Calu3 (cell line): ENCODE measurements at places on chromosomes 6 and 20.

- no peak for DNase-seq
- peaks cover 33% of the 10 kb centered on the region for H3K36me3 ChIP-seq
- peaks cover 38% of the 10 kb centered on the region for H3K4me1 ChIP-seq
- H3K27me3 ChIP-seq, result no peaks in the 10 kb centered on the region
- H3K4me3 ChIP-seq, result peak overlapping the region; percentile 95
- no peak overlapping the region for H3K27ac ChIP-seq
These were observed 1.9 kb downstream of the TBPL1 start for GRCh38 chr6:133954657-133955576.

- no peaks in the 10 kb centered on the region for H3K36me3 ChIP-seq
- H3K4me3 ChIP-seq, result no peak overlapping the region
- peaks cover 23% of the 10 kb centered on the region for H3K4me1 ChIP-seq
- DNase-seq, result no peak
- H3K27ac ChIP-seq, result no peak overlapping the region
- H3K27me3 ChIP-seq, result no peaks in the 10 kb centered on the region
These were observed 246.8 kb downstream of the ADGRG6 start for GRCh38 chr6:142548566-142548965.

GRCh38 chr6:31529329-31530150 is 778 bp downstream of the MCCD1 start:
- peaks cover 65% of the 10 kb centered on the region for H3K36me3 ChIP-seq
- no peaks in the 10 kb centered on the region for H3K27me3 ChIP-seq
- H3K4me1 ChIP-seq, result peaks cover 32% of the 10 kb centered on the region
- H3K4me3 ChIP-seq, result no peak overlapping the region

- H3K36me3 ChIP-seq, result peaks cover 7% of the 10 kb centered on the region
- DNase-seq, result no peak
- H3K27me3 ChIP-seq, result no peaks in the 10 kb centered on the region
- H3K27ac ChIP-seq, result no peak overlapping the region
- H3K4me1 ChIP-seq, result peaks cover 41% of the 10 kb centered on the region
- no peak overlapping the region for H3K4me3 ChIP-seq
These were observed 879 bp downstream of the MUC22 start for GRCh38 chr6:31011153-31011552.

- H3K27ac ChIP-seq, result no peak overlapping the region
- no peaks in the 10 kb centered on the region for H3K27me3 ChIP-seq
- H3K36me3 ChIP-seq, result no peaks in the 10 kb centered on the region
- no peak for DNase-seq
- H3K4me3 ChIP-seq, result no peak overlapping the region
These were observed 34.1 kb downstream of the UST start for GRCh38 chr6:148780918-148781436.

GRCh38 chr6:90383196-90383822 is 86.7 kb upstream of the BACH2 start:
- no peaks in the 10 kb centered on the region for H3K36me3 ChIP-seq
- no peak overlapping the region for H3K27ac ChIP-seq
- no peak overlapping the region for H3K4me3 ChIP-seq
- H3K4me1 ChIP-seq, result no peaks in the 10 kb centered on the region
- DNase-seq, result no peak
- H3K27me3 ChIP-seq, result no peaks in the 10 kb centered on the region

DNA sequence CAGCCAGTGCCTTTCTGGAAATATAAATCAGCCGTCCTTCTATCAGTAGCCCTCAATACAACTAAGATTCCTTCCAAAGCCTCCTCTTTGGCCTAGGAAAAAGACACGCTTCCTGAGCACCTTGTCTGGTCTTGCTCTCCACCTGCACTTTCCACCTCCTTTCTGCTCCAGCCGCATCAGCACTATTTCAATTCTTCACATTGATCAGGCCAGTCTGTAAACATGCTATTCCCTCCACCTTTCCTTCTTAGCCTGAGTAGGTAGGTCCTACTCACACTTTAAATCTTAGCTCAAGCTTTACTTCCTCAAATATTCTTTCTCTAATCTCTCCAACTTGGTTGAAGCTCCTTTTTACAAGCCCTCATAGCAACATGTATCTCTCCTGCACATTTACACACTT is 11.4 kb downstream of the RANBP9 start:
- no peak overlapping the region for H3K27ac ChIP-seq
- DNase-seq, result no peak
- H3K27me3 ChIP-seq, result no peaks in the 10 kb centered on the region

DNA sequence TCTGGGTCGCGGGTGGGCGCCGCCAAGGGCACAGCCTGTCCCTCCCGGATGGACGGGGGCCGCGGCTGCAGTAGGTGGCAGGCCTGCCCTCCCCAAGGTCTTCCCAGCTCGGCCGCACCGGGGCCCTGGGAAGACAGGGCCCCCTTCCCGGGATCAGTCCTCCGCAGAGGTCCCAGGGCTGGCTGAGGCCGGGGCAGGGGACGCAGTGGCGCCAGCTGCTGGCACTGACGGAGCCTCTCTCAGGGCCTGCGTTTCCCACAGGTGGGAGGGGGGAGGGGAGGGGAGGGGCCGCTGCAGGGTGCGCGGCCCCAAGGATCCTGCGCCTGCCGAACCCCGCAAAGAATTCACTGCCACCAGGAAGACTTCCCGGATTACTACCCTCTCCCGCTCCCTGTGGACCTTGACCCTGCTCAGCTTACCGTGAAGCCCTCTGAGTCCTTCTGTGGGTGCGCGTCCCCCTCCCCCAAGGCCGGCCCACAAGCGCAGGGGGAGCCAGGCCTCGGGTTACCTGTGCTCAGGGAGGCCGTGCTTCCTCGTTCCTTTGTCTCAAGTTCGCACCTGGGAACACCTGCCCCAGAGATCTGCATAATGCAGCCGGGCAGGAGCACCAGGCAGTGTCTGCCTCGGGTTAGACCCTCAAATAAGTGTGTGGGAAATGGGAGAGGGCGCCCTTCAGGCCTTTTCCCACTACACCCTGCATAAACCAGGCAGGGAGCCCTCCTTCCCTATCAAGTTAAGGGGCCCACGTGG is 5.1 kb downstream of the LZTS3 start:
- peaks cover 16% of the 10 kb centered on the region for H3K27me3 ChIP-seq
- H3K4me1 ChIP-seq, result no peaks in the 10 kb centered on the region
- no peak overlapping the region for H3K27ac ChIP-seq

GRCh38 chr6:111204305-111204704 is 117.0 kb downstream of the SLC16A10 start:
- peaks cover 19% of the 10 kb centered on the region for H3K4me1 ChIP-seq
- no peaks in the 10 kb centered on the region for H3K27me3 ChIP-seq

DNA sequence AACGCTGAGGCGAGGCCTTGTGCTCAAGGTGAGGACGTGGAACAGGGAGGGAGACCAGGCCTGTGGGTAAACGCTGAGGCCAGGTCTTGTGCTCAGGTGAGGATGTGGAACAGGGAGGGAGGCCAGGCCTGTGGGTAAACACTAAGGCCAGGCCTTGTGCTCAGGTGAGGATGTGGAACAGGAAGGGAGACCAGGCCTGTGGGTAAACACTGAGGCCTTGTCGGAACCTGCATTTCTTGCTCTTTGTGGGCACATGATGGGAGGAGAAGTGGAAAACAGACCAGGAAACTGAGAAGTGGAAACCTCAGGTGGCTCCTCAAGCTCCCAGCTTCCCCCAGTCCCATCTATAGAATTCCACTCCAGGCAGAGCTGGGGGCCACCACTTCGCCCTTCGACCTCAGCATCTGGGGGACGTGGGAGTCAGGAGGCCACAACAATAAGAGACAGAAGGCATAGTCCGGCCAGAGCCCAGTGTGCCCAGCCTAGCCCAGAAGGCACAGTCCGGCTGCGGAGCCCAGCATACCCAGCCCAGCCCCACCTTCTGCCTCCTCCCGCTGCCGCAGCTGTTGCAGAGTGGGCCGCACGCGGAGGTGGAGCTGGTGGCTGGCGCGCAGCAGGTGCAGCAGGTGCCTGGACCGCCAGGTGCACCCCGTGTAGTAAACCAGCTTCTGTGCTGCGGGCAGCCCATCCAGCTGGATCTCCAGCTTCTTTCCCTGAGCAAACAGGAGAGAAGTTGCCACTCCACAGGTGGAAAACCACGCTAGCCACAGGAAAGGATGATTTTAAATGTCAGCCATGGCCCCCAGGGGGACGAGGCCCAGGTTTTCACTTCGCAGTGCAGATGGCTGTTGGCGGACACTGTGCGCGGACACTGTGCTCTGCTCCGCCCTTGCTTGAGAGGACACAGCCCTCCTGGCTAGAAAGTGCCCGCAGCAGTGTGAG is 17.5 kb downstream of the FRMD1 start:
- peaks cover 11% of the 10 kb centered on the region for H3K4me1 ChIP-seq
- no peak for DNase-seq
- no peak overlapping the region for H3K4me3 ChIP-seq
- H3K36me3 ChIP-seq, result no peaks in the 10 kb centered on the region
- H3K27ac ChIP-seq, result no peak overlapping the region

DNA sequence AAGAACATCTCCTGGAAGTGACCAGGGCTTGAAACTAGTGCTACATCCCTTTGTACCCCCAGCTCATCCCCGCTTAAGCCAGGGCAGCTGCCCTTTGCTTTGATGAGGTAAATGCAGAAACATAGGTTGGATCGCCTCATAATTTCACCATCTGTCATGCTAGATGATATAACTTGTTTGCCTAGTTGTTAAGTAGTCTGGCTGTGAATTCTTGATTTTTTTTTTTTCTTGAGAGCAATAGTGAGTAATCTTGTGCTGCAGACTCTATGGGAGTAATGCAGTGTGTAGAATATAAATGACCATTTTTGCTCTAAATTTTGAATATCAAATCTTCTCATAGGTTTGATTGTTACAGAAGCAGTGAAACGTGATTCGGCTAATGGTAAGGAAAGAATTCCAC is 4.1 kb downstream of the TRDN start:
- no peak overlapping the region for H3K27ac ChIP-seq
- DNase-seq, result no peak
- no peaks in the 10 kb centered on the region for H3K36me3 ChIP-seq
- no peaks in the 10 kb centered on the region for H3K4me1 ChIP-seq

- H3K36me3 ChIP-seq, result peaks cover 36% of the 10 kb centered on the region
- peak overlapping the region; percentile 96 for H3K4me3 ChIP-seq
- H3K4me1 ChIP-seq, result peaks cover 28% of the 10 kb centered on the region
- H3K27ac ChIP-seq, result no peak overlapping the region
- no peaks in the 10 kb centered on the region for H3K27me3 ChIP-seq
- no peak for DNase-seq
These were observed 1.6 kb downstream of the POLR1H start for GRCh38 chr6:30062471-30063178.

DNA sequence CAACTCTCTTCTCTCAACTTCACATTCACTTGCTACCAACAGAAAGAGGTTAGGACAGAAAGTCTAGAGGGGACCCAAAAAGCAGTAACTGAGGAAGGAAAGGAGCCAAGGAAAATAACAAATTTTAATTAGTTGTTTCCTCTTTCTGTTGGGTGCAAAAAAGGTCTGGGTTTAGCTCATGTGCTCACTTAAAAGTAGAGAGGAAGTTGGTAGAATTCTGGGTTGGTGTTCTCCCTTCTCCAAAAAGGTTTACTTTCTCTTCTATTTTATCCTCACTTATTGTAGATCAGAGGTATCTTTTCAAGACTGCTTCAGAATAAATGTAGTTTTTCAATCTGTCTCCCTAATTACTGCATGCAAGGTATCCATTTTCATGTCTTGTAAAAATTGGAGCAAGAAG is 42.8 kb downstream of the MAP3K7 start:
- H3K27ac ChIP-seq, result no peak overlapping the region
- DNase-seq, result no peak
- peaks cover 4% of the 10 kb centered on the region for H3K36me3 ChIP-seq
- H3K4me3 ChIP-seq, result no peak overlapping the region
- H3K4me1 ChIP-seq, result no peaks in the 10 kb centered on the region
- H3K27me3 ChIP-seq, result no peaks in the 10 kb centered on the region

DNA sequence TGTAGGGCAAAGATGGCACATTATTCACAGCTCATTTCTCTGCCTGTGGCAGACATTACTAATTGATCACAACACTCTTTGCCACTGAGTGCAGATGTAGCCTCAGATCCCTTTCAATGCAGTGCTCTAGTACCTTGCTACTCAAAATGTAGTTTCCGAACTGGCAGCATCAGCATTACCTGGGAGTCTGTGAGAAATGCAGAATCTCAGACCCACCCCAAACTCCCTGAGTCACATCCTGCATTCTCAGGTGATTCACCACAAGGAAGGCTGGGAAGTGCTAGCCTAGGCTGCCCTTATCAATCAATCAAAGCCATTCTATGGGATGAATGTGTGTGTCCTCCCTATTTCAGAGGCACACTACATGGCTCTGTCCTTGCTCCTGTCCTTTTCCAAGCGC is 58.5 kb downstream of the PCNA start:
- DNase-seq, result peak; percentile 56
- peaks cover 10% of the 10 kb centered on the region for H3K4me1 ChIP-seq
- peaks cover 5% of the 10 kb centered on the region for H3K36me3 ChIP-seq
- H3K4me3 ChIP-seq, result peak overlapping the region; percentile 47

DNA sequence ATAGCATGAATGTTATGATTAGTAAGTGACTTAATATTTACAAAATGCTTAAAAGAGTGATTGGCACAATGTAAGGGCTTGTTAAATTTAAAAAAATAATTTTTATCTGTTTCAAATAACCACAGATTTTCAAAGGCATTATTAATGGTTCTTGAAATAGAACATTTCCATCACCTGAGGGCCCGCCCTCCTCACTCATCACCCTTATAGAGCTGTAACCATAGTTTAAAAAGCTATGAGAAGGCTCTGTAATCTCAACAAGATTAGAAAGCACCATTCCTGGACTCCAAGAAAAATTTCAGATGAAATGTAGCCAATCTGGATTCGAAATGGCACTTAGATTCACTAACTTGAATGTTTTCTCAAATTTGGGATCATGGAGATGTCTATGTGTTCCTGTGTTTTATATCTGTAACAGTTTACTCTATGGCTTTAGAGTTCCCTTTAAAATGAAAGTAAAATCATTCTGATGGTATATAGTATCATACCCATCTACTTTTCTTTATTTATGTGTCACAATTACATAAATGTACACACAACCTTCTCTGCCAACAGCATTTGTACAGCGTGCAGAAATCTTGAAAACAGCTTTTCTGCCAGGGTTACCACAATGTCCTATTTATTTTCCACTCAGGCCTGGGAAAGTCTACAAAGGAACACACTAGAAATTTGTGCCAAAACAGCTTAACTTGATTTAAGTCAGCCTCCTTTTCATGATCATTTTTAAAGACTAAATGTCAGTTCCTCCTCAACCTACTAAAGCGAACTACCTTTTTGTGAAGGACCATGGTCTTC is 207.7 kb downstream of the TBX18 start:
- no peak overlapping the region for H3K4me3 ChIP-seq
- no peaks in the 10 kb centered on the region for H3K27me3 ChIP-seq
- DNase-seq, result no peak

GRCh38 chr20:25030649-25031207 is 27.2 kb downstream of the ACSS1 start:
- peaks cover 12% of the 10 kb centered on the region for H3K4me1 ChIP-seq
- no peaks in the 10 kb centered on the region for H3K36me3 ChIP-seq

DNA sequence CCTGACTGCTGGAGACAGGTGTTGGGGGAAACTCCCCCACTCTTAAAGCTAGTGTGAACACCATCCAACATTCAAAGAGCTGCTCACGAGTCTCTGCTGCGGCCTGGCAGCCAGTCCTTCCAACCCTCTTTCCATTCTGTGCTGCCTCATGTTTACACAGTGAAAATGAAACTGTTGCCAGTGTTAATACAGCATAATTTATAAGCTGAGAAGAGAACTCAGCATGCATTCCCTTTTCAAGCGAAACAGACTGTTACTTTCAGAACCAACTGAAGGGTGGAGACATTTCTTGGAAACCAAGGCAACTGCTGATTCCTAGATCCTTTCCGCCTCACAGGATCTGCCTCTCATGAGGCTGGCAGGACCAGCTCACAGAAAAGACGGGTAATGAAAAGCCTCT is 533.8 kb upstream of the ID4 start:
- no peak overlapping the region for H3K27ac ChIP-seq
- DNase-seq, result no peak
- H3K36me3 ChIP-seq, result no peaks in the 10 kb centered on the region
- no peaks in the 10 kb centered on the region for H3K4me1 ChIP-seq

GRCh38 chr20:54140927-54141566 is 32.7 kb downstream of the CYP24A1 start:
- no peaks in the 10 kb centered on the region for H3K27me3 ChIP-seq
- DNase-seq, result peak; percentile 42
